ENCODE measurements at places on chromosomes 16 and 17.

GRCh38 chr16:86556576-86556975, 1.5 kb upstream of the MTHFSD start:
- no peak for DNase-seq

DNA sequence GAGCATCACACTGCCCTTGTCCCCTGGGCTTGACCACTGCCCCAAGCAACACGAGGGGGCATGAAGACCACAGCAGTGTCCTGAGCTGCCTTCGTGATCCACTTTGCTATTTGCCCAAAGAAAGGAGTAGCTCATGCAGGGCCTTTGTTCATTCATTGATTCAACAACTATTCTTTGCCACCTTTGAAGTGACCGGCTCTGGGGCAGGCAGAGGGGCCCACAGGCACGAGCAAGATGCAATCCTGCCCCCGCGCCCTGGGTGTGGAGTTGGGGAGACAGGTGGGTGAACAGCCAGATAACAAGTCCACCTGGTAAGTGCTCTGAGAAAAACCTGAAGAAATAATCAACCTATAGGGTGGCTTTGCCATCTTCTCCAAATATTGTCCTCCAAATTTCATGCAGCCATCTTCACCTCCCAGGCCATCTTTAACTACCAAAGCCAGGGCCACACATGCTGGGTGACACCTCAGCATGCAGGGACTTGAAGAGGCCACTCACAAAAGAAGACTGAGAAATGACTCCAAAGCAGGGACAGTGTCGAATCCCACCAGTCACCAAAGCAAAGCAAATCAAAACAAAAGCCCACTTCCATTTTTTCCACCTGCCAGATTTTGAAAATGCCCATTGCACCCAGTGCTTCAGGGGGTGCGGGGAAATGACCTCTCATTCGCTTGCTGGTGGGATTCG, 18.2 kb upstream of the RBFOX3 start:
- no peak for DNase-seq

GRCh38 chr17:60160829-60161501, 11.2 kb downstream of the CA4 start:
- no peak for DNase-seq

GRCh38 chr17:43092901-43093300, 32.3 kb downstream of the BRCA1 start:
- no peak for DNase-seq

DNA sequence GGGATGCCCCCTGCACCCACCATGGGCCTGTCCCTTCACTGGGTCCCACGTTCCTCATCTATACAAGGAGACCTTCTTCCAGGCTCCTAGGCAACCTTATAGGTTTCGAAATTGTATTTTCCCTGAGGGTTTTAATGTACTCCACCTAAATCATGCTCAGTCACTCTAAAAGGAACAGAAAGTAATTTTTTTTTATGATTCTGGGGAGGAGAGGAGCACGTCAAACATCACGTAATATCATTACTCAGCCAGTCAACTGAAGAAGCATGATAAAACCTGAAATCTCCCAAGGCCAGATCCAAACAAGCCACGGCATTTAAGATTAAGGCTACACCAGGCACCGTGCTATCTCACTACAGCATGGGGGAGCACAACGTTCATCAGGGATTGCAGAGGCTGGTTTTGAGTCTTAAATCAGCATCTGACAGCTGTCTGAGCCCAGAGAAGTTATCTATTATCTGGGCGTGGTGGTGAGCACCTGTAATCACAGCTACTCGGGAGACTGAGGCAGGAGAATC, 3.9 kb upstream of the TMEM114 start:
- no peak for DNase-seq

DNA sequence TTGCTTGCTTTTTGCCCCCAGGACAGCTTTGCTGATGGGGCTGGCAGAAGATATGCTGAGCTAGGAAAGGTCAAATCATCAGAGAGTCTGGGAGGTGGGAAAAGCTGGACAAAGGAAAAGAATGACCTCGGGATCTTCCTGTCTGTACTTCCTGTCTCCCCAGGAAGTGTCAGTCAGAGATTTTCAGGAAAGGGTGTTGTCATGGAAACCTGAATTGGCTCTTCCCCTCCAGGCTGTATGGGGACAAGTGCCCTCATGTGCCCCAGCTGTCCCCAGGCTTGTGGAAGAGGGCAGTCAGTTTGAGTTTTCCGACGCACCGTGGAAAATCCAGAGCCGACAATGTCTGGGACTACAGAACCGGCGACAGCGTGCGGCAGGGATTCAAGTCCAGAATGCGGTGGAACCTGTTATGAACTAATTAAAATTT, 122.7 kb upstream of the ZFHX3 start:
- no peak for DNase-seq

- no peak for DNase-seq
Observed at GRCh38 chr17:11644265-11645212, 46.3 kb downstream of the DNAH9 start.

- no peak for DNase-seq
Observed at GRCh38 chr16:52611817-52612673, 65.1 kb upstream of the TOX3 start.
